NT2/D1 (cell line): ENCODE measurements at places on chromosomes 2 and 18.

GRCh38 chr18:3230401-3231334, 10.9 kb upstream of the MYOM1 start:
- no peak for DNase-seq

- DNase-seq, result no peak
These were observed 246.0 kb downstream of the LDLRAD4 start for GRCh38 chr18:13464432-13465123.

- DNase-seq, result no peak
These were observed 5.7 kb upstream of the WIPF1 start for GRCh38 chr2:174603280-174603679.

DNA sequence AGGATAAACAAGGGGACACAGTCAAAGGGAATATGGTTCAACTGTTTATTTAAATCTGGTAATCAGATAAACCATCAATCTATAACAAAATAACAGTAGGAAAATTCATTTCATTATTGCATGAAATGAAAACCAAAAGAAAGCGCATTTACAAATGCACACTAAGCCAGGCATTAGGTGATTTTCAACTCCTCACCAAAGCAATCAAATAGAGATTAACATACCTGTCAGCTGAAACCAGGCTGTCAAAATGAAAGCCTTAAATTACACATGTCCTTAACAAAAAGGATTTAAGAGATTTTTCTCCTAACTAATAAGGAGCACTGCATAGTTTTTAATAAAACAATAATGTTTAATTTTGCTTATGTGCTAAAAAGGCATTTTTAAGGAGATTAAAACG, 23.0 kb downstream of the STK39 start:
- no peak for DNase-seq
